ENCODE measurements at places on chromosomes 12 and 14. TPM values are rescaled to one million over a fixed set of nuclear protein-coding genes. Genes with fewer than 3 reads are reported as not detected.

GRCh38 chr12:82672811-82673495 is 13.8 kb upstream of the TMTC2 start:
- no peaks in the 10 kb centered on the region for H3K36me3 ChIP-seq
- no peak overlapping the region for H3K4me3 ChIP-seq
- DNase-seq = no peak
- H3K27ac ChIP-seq = no peak overlapping the region
- no peaks in the 10 kb centered on the region for H3K4me1 ChIP-seq

Gene GPR137C
- total RNA-seq = 0.84 TPM

Gene CCDC197
- total RNA-seq = not detected

GRCh38 chr12:108043750-108044533 is 85.1 kb upstream of the WSCD2 start:
- no peaks in the 10 kb centered on the region for H3K27me3 ChIP-seq
- H3K4me3 ChIP-seq = no peak overlapping the region
- H3K27ac ChIP-seq = no peak overlapping the region
- H3K36me3 ChIP-seq = no peaks in the 10 kb centered on the region

DNA sequence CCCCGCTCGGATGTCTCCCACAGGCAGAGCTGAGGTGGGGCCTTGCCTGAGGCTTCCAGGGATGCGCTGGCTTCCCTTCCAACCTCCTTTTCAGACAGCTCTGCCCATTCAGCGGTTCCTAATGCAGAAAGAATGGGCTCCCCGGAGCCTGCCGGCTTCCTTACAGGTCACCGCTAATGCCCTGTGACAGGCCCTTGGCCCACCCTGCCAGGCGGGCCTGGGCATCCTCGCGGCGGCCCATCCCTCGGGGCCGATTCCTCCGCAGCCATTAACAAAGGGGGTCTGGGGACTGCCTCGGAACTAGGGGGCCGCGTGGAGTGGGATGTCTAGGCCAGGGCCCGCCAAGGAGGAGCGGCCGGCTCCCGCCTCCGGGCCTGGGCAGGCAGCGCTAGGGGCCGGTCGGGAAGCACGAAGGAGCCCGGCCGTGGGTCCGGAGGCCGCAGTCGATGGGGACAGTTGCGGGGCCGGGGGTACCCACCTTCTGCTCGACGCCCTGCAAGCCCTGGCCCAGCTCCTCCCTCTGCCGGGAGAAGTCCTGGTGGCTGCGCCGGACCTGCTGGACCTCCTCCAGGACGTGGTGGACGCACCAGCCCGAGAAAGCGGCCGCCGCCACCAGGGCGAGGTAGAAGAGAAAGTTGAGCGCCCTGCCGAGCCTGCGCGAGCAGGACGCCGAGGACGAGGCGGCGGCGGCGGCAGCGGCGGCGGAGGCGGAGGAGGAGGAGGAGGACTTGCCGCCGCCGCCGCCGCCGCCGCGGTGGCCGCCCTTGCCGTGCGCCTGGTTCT is 738 bp downstream of the CKAP4 start:
- no peaks in the 10 kb centered on the region for H3K36me3 ChIP-seq
- peaks cover 26% of the 10 kb centered on the region for H3K4me1 ChIP-seq
- H3K27me3 ChIP-seq = no peaks in the 10 kb centered on the region

Gene MFAP5
- 703 TPM for total RNA-seq

- H3K4me3 ChIP-seq = no peak overlapping the region
- no peaks in the 10 kb centered on the region for H3K27me3 ChIP-seq
- H3K4me1 ChIP-seq = no peaks in the 10 kb centered on the region
- no peaks in the 10 kb centered on the region for H3K36me3 ChIP-seq
- no peak overlapping the region for H3K27ac ChIP-seq
- DNase-seq = no peak
These were observed 41.9 kb downstream of the IFNG start for GRCh38 chr12:68117661-68118060.

DNA sequence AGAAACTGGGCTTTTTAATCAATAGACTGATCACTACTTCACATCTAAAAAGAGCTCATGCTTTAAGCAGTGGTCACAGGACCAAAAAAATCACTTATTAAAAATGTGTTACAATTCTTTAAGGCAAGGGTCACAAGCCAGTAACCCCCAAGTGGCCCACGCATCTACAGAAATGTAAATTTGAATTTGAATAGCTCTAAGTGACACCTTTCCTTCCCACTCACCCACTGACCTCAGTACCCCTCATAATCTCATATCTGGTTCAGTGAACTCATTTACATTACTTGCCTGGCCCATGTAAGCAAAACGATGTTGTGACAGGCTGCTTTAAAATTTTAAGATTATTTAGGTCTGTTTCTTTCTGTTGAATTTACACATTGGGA is 27.4 kb downstream of the NELL2 start:
- no peak for DNase-seq
- peak overlapping the region; percentile 22 for H3K27ac ChIP-seq
- no peaks in the 10 kb centered on the region for H3K36me3 ChIP-seq
- H3K4me3 ChIP-seq = no peak overlapping the region
- H3K4me1 ChIP-seq = no peaks in the 10 kb centered on the region

Gene CD69
- total RNA-seq = 9.0 TPM

DNA sequence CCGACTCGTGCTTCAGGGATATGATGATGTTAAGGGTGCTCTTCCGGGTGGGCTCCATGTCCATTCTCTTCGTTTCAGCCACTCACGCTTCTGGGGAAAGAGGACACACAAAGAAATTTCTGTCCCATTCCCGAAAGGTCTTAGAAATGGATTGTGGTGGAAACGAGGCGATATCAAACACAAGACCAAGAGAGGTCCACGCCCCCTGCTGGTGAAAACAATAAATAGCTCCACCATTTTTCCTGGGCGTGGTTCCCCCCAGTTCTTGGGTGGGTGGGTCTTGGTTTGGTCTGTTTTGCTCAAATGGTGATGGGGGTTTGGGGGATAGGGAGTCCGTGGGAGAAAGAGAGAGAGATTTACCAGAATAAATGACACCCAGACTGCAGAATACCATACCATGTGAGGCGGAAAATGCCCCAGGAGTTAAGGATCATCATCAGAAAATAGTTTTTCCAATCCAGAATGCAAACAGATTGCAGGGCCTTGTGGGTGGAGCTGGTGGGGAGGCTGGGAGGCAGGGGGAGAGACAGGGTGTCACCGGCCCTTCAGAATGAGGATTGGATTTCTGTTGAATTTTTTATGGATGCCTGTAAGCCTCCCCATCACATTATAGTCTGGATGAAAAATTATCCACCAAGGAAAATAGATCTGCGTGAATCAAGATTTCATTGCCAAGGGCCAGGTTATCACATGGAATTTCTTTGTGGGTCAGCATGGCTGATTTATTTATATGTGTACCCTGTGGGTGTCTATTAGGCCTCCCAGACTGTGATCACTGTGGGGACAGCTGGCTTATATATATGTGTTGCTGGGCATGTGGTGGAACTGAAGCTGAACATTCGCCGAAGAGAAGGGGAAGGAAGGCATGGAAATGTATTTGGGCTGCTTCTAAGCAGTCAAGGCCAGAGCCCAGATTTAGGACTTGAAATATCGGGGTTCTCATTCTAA is 55.8 kb downstream of the SRRM4 start:
- H3K4me3 ChIP-seq = no peak overlapping the region
- H3K4me1 ChIP-seq = no peaks in the 10 kb centered on the region
- no peaks in the 10 kb centered on the region for H3K36me3 ChIP-seq
- no peaks in the 10 kb centered on the region for H3K27me3 ChIP-seq

GRCh38 chr14:103847451-103848174 is at the start of gene PPP1R13B:
Gene PPP1R13B (minus strand): TSS chr14:103847575. CDS start chr14:103847307, 268 bp downstream.
- peak within 1 kb of the TSS; percentile 80 for H3K27ac ChIP-seq
- peak; percentile 77 for DNase-seq
- no peaks in the 10 kb centered on the region for H3K36me3 ChIP-seq
- peaks cover 19% of the 10 kb centered on the region for H3K4me1 ChIP-seq

DNA sequence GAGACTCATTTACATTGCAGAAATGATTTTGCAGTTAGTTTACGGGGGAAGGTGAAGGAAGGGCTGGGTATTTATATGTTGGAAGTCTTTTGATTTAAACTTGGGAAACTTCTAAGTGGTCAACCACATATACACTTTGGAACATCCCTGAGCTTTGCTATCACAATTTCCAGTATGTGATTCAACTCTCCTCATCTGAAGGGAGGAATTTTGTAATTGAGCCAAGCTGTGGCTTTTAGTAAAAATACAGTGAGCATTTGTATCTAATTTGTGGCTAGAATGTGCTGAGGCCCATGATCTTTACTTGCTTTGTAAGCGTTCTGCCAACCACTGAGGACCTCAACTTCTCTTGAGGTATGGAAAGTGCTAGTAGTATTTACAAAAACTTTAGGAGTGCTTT is 235.0 kb upstream of the PDZRN4 start:
- no peaks in the 10 kb centered on the region for H3K27me3 ChIP-seq
- no peak for DNase-seq
- no peaks in the 10 kb centered on the region for H3K4me1 ChIP-seq
- H3K36me3 ChIP-seq = no peaks in the 10 kb centered on the region

DNA sequence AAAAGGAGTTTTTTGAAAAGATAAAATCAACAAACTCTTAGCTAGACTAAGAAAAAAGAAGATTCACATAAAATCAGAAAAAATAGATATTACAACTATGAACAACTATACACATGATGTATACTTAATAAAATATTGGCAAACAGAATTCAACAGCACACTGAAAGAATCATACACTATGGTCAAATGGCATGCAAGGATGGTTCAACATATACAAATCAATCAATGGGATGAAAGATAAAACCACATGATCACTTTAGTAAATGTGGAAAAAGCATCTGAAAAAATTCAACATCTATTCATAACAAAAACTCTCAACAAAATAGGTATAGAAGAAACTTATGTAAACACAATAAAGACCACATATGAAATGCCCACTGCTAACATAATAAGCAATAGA is 84.5 kb upstream of the BBS10 start:
- no peak overlapping the region for H3K4me3 ChIP-seq
- H3K36me3 ChIP-seq = no peaks in the 10 kb centered on the region
- H3K27ac ChIP-seq = no peak overlapping the region
- DNase-seq = no peak

DNA sequence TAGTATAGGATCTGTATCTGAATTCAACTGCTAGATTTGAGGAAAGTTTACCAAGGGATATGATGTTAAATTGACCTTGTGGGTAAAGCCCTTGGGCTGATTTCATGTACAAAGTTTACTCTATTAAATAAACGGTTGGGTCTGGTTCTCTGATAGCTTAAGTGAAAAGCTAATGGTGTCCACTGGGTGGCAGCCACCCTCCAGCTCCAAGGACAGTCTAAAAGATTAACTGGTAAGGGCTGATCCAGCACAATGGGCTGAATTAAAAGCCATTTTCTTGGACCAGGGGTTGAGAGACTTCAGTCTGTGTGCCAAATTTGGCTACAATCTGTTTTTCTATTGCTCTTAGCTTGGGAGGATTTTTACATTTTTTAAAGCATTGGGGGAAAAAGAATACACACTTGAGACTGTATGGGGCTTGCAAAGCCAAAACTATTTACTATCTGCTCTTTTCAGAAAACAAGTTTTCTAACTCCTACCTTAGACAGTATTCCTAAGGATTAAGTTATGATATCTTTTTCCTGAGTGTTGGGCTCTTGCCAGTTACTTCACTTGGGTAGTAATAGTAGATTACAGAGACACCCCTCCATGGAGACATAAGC is 116.5 kb downstream of the GPHN start:
- DNase-seq = peak; percentile 35
- no peaks in the 10 kb centered on the region for H3K36me3 ChIP-seq
- H3K27ac ChIP-seq = no peak overlapping the region
- H3K4me1 ChIP-seq = no peaks in the 10 kb centered on the region

Gene REC8
- 11.6 TPM for total RNA-seq

Gene SYNE3
- total RNA-seq = 97.0 TPM

- no peaks in the 10 kb centered on the region for H3K27me3 ChIP-seq
- H3K4me3 ChIP-seq = peak overlapping the region; percentile 59
- peaks cover 13% of the 10 kb centered on the region for H3K4me1 ChIP-seq
- H3K27ac ChIP-seq = peak overlapping the region; percentile 94
- peak; percentile 86 for DNase-seq
These were observed 1.4 kb upstream of the ZFP36L1 start for GRCh38 chr14:68794130-68794850.

Gene PTPRB
- 62.6 TPM for total RNA-seq

DNA sequence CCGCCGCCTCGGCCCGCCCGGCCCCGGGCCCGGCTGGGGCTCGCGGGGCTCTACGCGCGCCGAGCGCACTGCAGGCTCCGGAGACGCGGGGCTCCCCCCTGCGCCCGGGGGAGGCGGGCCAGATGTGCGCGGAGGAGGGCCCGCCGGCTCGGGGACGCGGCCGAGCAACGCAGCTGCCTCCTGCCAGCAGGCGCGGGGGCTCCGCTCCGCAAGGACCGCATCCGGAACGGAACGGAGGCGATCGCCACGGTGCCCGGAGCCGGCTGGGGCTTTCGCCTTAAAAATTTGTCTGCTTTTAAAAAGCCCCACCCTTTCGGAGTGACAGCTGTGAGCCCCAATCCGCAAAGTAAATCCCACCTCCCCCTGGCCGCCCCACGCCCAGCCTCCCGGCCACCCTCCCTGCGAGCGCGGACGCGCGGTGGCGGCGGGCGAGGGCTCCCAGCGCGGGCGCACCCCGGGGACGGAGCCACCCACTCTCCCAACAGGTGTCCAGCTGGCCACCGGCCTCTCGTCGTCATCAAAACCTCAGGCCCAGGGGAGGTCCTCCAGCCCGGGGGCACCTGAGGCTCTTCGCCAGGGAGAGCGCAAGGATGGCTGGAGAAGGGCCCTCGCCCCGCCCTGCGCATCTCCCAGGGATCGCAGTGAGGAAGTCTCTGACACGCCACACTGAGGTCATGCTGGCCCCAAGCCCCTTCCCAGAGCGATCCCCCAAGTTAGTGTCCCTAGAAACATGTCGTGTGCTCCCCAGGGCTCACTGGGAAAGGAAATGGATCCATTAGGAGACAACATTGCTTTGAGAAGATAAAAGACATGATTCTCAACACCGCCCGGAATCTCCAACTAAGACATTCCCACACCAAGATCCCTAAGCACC is at the start of gene TMEM132D:
Gene TMEM132D (minus strand): TSS at position 70 of the 874 bp plus-strand sequence.
- H3K4me3 ChIP-seq = no peak within 1 kb of the TSS
- H3K4me1 ChIP-seq = no peaks in the 10 kb centered on the region
- peaks cover 9% of the 10 kb centered on the region for H3K27me3 ChIP-seq
- DNase-seq = no peak

DNA sequence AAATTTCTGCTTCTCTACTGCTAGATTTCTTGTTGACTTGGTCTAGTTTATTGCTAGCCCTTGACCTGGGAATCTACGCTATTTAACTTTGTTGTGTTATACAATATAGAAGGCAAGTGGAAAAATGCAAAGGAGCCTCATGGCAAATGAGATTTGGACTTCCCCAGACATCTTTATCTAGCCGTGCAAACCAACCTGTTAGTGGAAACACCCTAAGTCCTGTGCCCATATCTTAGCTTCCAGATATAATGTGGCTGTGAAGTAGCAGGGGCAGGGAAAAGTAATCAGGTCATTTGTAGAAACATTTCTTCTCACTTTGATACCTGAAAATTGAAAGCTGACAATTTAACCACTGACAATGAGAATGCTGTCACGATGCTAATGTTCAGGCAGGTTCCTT is 90.7 kb upstream of the ATP2B1 start:
- no peaks in the 10 kb centered on the region for H3K4me1 ChIP-seq
- no peak overlapping the region for H3K27ac ChIP-seq
- no peak overlapping the region for H3K4me3 ChIP-seq
- no peaks in the 10 kb centered on the region for H3K36me3 ChIP-seq

- H3K36me3 ChIP-seq = no peaks in the 10 kb centered on the region
- H3K4me1 ChIP-seq = no peaks in the 10 kb centered on the region
- no peak for DNase-seq
- peaks cover 4% of the 10 kb centered on the region for H3K27me3 ChIP-seq
- no peak overlapping the region for H3K4me3 ChIP-seq
These were observed 19.3 kb upstream of the KRT80 start for GRCh38 chr12:52210925-52211650.

GRCh38 chr14:92886337-92886736 is 36.6 kb upstream of the CHGA start:
- no peak for DNase-seq
- no peak overlapping the region for H3K27ac ChIP-seq
- no peak overlapping the region for H3K4me3 ChIP-seq
- no peaks in the 10 kb centered on the region for H3K36me3 ChIP-seq
- no peaks in the 10 kb centered on the region for H3K27me3 ChIP-seq

Measured in tibial nerve (tissue), 4 donors.